ENCODE measurements at places on chromosomes 16 and 17. TPM values are rescaled to one million over a fixed set of nuclear protein-coding genes. Genes with fewer than 3 reads are reported as not detected.

ZPBP2 gene
- total RNA-seq: not detected

PYY gene
- 0.79 TPM for total RNA-seq

HES7 gene
- 0.13 TPM for total RNA-seq

SOST gene
- not detected for total RNA-seq

KRT15 gene
- 71.8 TPM for total RNA-seq

JPT2 gene
- total RNA-seq: 59.2 TPM

COQ7 gene
- 19.5 TPM for total RNA-seq

HSD3B7 gene
- 5.1 TPM for total RNA-seq

DHRS7C gene
- not detected for total RNA-seq

SRCIN1 gene
- 0.64 TPM for total RNA-seq

CCR7 gene
- not detected for total RNA-seq

P2RX1 gene
- total RNA-seq: not detected

KCNH4 gene
- total RNA-seq: not detected

BAHCC1 gene
- 0.79 TPM for total RNA-seq

LITAFD gene
- not detected for total RNA-seq

CPHXL2 gene
- not detected for total RNA-seq

CCL16 gene
- total RNA-seq: not detected

CLDN9 gene
- total RNA-seq: under 0.01 TPM

KCNJ18 gene
- total RNA-seq: not detected

LMF1 gene
- 2.1 TPM for total RNA-seq

PHOSPHO1 gene
- total RNA-seq: not detected

FAM20A gene
- 0.26 TPM for total RNA-seq

CIITA gene
- total RNA-seq: 0.13 TPM

CDK3 gene
- 1.3 TPM for total RNA-seq

NPW gene
- total RNA-seq: 0.13 TPM

CLDN7 gene
- 546 TPM for total RNA-seq

SCN4A gene
- total RNA-seq: under 0.01 TPM

AANAT gene
- not detected for total RNA-seq

DNAAF8 gene
- total RNA-seq: under 0.01 TPM

CACNG3 gene
- total RNA-seq: not detected

MSI2 gene
- 21.3 TPM for total RNA-seq

CIBAR2 gene
- not detected for total RNA-seq

KRT28 gene
- total RNA-seq: not detected
